ENCODE measurements at places on chromosomes 11 and 22.

- DNase-seq: no peak
Measured at GRCh38 chr11:121225382-121225781, 67.2 kb upstream of the SC5D start.

GRCh38 chr11:80519596-80520506 is 1079.0 kb upstream of the TENM4 start:
- DNase-seq: no peak

DNA sequence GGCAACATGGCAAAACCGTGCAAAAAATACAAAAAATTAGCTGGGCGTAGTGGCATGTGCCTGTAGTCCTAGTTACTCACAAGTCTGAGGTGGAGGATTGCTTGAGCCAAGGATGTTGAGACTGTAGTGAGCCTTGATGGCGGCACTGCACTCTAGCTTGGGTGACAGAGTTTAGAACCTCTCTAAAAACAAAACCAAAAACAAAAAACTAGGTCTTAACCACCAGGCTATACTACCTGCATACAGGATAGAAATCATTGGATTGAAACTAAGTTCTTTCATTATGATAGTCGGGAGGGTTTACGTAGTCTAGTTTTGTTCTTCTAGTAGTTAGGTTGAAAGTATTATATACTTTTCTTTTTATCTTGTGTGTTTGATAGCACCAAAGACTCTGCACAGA is 5.8 kb downstream of the RNF214 start:
- DNase-seq: no peak

DNA sequence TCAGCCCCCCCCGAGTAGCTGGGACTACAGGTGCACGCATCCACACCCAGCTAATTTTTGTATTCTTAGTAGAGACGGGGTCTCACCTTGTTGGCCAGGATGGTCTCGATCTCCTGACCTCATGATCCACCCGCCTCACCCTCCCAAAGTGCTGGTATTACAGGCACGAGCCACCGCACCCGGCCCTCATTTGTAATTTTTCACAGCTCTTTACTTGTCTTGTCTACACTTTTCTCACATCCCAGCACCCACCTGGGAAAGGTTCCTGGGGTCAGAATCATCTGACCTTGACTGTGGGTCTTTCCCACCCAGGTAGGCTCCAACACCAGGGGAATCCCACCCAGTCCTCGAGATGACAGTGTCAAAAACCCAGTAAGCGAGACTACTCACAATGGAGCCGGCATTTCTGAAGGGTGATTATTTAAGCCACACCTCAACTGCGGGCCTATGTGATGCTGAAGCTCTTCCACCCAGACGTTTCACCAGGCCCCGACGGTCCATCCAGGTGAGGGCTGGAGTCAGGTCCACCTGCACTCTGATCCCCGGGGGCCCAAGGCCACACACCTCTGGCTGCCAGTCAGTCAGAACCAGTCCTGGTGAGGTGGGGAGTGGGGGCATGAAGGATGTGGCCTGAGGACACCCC is 23.4 kb downstream of the CELSR1 start:
- no peak for DNase-seq

DNA sequence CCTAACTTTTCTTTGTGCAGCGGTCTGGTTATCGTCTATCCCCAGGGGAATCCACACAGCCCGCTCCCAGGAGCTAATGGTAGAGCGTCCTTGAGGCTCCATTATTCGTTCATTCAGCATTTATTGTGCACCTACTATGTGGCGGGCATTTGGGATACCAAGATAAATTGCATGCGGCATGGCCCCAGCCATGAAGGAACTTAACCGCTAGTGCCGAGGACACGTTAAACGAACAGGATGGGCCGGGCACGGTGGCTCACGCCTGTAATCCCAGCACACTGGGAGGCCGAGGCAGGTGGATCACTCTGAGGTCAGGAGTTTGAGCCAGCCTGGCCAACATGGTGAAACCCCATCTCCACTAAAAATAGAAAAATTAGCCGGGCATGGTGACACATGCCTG is 11.2 kb downstream of the TMEM121B start:
- no peak for DNase-seq

DNA sequence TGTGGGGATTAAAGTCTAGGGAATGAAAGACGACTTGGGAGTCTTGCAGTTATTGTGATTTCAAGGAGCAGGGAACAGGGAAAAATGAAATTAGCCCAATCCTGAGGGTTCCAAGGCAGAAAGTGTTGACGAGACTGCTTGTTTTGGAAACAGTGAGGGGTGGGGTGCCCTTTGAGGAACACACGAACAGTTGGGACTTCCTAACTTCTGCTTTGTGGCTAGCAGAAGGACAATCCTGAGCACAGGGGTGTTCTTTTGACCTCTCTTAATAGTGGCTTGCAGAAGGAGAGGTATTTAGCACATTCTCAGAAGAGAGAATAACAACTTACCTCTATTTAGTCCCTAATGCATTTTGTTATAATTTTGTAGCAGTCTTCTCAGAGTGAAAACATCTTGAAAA is 545.9 kb upstream of the ARHGAP42 start:
- DNase-seq: no peak

GRCh38 chr11:125956391-125957134 is 10.7 kb downstream of the VSIG10L2 start:
- no peak for DNase-seq

DNA sequence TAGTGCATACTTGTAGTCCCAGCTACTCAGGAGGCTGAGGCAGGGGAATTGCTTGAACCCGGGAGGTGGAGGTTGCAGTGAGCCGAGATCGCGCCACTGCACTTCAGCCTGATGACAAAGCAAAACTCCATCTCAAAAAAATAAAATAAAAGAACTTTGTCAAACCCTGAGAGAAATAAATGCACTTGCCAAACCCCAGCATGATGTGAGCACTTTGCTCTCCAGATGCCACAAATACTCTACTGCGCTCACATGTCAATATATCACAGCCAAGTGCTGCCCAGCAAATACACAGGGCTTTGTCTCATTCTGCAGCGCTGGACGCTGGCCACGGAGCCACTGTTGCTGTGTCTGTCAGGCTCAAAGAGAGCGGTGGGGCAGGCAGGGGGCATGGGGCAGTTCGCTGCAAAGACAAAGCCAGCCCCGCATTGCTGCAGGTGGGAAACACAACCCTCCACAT is 45.1 kb downstream of the AHNAK start:
- no peak for DNase-seq

GRCh38 chr11:47410370-47411264 is 2.2 kb downstream of the SLC39A13 start:
- DNase-seq: no peak

DNA sequence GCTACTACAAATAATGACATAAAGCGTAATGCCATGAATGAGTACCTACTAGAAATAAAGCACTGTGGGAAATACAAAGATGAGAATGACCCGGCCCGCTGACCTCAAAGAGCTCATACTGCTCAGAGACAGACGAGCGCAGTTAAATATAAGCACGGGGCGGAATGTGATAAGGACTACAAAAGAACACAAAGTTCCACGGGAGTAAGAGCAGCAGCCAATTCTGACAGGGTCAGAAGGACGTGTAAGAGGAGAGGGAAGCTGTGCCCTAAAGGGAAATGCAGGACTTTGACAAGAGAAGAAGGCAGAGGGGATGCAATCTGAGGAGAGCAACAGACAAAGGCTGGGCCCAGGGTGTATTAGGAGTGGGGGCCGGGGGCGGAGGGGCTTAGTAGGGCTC is 314.6 kb downstream of the LARGE1 start:
- no peak for DNase-seq

DNA sequence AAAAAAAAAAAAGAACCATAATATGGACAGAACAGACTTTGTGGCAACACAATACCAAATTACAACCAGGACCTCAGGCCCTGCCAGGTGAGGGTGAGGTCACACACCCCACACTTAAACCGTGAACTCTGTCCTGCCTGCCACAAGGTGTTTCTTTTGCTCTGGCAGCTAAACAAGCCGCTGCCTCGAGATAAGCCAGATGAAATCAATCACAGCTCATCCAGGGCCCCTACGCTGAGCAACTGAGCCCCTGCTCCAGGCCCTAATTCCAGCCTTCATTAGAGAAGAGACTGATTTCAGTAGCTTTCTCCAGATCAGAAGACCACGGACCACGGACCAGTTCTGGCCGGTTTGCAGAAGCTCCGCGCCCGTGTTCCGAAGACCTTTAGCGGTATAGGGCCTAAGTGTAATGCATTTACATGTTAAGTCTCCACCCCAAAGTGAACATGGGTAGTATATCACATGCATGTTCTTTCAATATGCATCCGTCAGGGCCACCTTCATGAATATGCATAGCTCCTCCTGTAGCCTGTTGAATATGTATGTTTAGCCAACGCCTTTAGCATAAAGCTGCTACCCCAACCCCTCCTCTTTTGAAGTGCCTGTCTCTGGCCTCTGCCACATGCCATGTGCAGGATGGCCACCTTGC is 14.8 kb upstream of the RAC2 start:
- DNase-seq: no peak

DNA sequence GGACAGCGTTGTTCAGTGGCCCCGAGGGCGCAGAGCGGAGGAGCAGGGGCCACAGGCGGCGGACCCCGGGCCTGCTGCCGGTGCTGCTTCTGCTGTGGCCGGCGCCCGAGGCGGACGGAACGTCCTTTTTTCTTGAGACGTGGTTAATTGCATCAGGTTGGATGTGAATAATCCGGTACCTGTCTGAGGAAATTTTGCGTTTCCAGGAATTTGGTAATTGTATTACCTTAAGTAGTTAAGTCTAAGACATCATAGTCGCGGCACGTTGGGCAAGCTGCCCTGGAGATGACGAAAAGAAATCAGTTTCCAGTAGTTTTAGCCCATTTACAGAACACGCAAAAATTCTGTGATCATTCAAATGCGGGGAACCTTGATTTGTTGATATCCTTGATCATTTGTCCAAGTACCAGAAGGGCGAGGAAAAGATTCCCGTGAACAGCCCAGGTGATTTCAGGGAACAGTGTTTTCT is 789 bp downstream of the SPECC1L start:
- DNase-seq: no peak

All from GF-D8 (cell line).